ENCODE measurements at places on chromosomes 4 and X. TPM values are rescaled to one million over a fixed set of nuclear protein-coding genes. Genes with fewer than 3 reads are reported as not detected.

GRCh38 chrX:107484002-107484726 lies 34.7 kb downstream of the FRMPD3 start:
- DNase-seq = no peak

GRCh38 chr4:42488114-42488513 lies 90.8 kb downstream of the SHISA3 start:
- no peak for DNase-seq

DNA sequence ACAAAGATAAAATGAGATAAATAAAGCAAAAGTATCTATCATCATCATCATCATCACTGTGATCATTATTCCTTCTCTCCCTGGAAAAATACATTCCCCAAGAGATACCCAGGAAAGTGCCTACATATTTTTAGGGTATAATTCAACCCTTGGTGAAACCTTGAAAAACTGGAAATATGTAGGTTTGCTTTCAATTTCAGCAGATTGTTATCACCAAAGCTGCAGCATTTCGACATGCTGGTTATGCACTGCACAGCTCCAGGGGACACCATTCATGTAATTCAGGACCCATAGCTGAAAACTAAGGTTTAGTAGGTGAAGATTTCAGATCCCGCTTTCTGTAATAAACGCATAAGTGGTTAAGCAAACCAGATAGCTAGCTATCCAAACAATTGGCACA lies 28.4 kb upstream of the FBXW7 start:
- DNase-seq = no peak

DNA sequence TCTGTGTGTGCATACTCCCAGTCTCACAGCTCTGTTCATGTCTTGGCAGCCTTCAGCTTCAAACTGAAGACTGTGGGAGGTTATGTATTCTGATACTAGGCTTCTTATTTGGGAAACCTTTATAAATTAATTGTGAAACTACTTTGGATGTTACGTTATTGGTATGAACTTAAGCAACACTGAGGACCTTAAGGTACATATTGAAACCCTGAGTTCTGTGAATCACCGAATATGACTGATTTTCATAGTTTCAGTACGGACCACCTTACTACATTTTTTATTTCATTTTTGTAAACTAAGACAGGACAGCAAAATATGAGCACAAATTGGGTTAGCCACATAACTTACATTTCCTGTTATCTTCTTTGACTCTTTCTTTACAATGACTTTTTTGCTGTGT lies 498.4 kb downstream of the PDGFC start:
- no peak for DNase-seq

The MGAT4D gene
- not detected for polyA plus RNA-seq

DNA sequence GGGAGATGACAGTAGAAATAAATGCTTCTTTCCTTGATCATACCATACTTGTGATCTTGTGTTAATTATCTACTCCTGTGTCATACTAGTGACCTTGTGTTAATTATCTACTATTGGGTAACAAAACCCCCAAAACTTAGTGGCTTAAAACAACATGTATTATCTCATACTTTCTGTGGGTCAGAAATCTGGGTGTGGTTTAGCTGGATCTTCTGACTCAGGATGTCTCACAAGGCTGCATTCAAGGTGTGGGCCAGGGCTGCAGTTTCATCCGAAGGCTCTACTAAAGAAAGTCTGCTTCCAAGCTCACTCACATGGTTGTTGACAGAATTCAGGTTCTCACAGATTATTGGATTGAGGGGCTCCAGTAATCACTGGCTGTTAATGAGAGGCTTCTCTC lies 70.3 kb upstream of the NDP start:
- no peak for DNase-seq

All from heart left ventricle (tissue), 16 donors.